ENCODE measurements at places on chromosomes 3 and 15. TPM values are rescaled to one million over a fixed set of nuclear protein-coding genes. Genes with fewer than 3 reads are reported as not detected.

Gene DNAH12
- 0.16 TPM for total RNA-seq

Gene PHLDB2
- total RNA-seq: 89.3 TPM

Gene ZNF385D
- total RNA-seq: 2.3 TPM

Gene SOX14
- total RNA-seq: not detected
